ENCODE measurements at places on chromosomes 5 and 9.

DNA sequence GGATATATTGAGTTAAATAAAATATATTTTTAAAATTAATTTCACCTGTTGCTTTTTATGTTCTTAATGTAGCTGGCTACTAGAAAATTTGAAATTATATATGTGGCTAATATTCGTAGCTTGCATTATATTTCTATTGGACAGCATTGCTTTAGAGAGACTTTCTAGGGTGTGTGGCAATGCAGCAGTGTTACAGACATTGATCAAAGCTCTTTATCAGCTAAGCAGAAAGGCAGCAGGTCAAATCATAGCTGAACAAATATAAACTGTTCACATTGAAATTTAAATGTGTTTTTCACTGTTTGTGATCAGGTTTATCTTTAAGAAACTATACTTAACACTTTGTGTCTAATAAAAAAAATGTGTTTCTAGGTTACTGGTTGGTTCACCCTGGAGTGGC lies 52.6 kb downstream of the ITGA2 start:
- no peak for DNase-seq

- peak; percentile 47 for DNase-seq
These were observed 931 bp downstream of the FAM219A start for GRCh38 chr9:34457266-34458012.

DNA sequence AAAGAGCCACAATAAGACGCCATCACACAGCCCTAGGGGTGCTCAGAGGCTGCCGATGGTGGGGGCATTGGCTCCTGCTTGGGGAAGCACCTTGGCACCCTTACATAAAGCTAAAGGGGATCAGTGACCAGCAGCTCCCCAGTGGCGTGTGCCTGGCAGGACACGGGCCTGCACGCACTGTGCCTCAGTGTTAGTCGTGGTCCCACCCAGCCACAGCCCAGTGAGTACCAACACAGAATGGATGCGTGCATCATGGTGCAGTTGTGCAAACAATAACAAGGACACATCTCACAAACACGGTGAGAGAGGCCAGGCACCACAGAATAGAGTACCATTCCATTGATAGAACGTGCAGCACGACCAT lies 103.2 kb downstream of the WNK2 start:
- DNase-seq, result no peak

GRCh38 chr5:93607367-93608258 lies 24.6 kb downstream of the NR2F1 start:
- peak; percentile 83 for DNase-seq

- DNase-seq, result no peak
These were observed 6.1 kb downstream of the MAML1 start for GRCh38 chr5:179738742-179739141.

GRCh38 chr5:76427206-76428140 lies 24.4 kb downstream of the IQGAP2 start:
- DNase-seq, result no peak

DNA sequence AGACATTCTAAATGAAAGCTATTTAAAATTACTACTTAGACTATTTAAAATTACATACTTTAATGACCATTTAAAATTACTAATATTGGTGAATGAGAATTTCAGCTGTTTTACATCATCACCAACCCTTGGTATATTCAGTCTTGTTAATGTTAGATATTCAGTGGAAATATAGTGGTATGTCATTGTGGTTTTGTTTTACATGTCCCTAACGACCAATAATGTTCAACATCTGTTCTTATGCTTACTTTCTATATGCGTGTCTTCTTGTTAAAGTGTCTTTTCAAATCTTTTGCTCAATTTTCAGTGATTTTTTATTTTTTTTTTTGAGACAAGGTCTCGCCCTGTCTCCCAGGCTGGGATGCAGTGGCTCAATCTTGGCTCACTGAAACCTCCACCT lies 279.3 kb upstream of the TARS1 start:
- DNase-seq, result no peak

- no peak for DNase-seq
These were observed 27.2 kb downstream of the ABL1 start for GRCh38 chr9:130862217-130862616.

DNA sequence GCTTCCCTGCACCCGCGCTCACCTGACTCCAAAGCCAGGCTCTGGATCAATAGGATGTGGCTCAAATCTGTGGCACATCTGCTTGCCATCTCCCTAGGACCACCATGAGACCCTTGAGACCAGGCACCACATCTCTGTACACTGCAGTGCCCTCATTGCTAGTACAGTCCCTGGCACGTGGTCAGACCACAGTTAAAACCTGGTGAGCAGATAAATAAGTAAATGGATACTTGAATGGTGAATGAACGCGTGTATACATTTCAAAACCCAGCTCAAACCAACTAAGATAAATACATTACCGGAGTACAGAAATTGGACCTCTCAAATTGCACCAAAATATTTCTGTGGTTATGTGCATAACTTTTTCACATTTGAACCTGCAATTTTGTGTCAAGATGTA lies 221.2 kb upstream of the IRX4 start:
- no peak for DNase-seq

DNA sequence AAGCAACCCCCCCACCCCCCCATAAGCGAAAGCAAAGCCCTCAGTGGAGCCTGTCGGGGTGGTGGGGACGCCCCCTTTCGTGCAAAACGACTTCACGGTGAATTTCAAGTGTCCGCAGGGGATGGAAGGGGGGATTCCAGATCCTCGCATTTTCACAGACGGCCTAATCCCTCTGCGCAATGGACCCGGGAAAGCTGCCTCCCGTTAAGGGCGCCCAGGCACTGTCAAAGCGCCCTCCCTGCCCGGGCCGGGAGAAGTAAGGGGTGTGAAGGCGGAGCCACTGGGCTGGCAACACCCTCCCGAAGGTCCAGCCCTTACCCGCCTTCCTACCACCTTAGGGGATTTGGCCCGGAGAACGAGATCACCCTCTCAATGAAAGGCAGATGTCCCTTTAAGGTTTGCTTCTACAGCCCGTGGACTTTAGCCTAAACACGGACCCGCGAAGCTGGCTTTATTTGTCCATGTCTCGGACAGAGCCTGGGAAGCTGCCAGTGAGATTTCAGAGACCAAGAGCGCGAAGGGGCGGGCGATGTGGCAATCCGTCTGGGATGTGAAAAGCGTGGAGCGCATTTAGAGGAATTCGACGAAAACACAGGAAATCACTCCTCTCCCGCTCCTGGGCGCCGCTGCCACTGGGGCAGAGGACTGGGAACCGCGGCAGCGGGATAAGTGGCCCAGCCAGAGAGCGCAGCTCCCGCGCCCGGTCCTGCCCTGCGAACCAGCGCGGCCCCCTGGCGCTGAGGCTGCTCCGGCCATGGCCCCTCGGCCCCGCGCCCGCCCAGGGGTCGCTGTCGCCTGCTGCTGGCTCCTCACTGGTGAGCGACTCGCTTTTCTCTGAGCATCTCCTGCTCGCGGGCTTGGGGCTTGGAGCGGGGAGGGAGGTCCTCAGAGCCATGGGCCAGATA lies at the start of the genes ITGA1 and PELO:
Gene ITGA1 (plus strand): TSS at position 317 of the 905 bp plus-strand sequence. CDS start 438 bp downstream, at position 755.
Gene PELO (plus strand): TSS at position 317 of the 905 bp plus-strand sequence. CDS start 12,479 bp downstream, outside the sequence.
- DNase-seq, result peak; percentile 93

DNA sequence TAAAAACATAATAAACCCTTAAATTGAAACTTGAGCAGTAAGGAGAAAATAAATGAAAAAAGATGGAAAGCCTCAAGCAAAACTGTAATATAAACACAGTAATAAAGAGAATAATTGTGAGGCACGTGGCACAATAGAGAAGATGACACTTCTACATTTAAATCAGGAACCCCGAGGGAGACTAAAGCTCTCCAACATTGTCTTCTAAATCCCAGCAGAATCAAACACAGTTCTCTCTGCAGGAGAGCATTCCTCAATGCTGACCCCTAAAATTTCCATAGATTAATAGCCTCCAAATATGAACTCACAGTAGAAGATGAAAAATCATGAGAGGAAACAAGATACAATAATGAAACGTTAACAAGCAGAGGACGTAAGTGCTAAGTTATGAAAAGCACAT lies 721.2 kb upstream of the COX7C start:
- DNase-seq, result no peak

- no peak for DNase-seq
These were observed 8.3 kb downstream of the ITGA2 start for GRCh38 chr5:52997424-52997823.

DNA sequence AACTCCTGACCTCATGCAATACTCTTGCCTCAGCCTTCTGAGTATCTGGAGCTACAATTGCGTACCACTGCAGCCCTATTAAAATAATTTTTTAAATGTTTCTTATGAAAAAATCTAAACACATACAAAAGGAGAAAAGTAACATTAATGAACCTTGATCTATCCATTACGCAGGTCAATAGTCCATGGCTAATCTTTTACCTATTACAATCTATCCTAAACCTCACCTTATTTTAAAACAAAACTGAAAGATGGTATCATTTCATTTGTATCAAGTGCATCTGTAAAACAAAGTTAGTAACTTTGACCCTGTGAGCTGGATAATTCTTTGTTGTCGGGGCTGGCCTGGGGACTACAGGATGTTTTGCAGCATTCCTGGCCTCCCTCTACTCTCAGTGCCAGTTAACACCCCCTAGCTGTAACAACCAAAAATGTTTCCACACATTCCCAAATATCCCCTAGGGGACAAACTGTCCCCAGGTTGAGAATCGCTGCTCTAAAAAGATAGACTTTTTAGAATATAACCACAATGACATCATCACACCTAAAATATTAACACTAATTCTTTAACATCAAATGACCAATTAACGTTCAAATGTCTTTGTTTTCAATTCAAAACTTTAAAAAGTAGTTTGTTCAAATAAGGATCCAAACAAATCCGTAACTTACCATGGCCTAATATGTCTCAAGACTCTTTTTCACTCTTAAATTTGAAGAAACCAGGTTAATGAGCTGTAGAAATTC lies 54.8 kb downstream of the RNF38 start:
- DNase-seq, result no peak

GRCh38 chr5:91381774-91382359 lies 1.2 kb downstream of the ARRDC3 start:
- DNase-seq, result peak; percentile 70

- no peak for DNase-seq
These were observed 113.4 kb downstream of the CMYA5 start for GRCh38 chr5:79803007-79803406.

- DNase-seq, result no peak
These were observed 47.1 kb downstream of the MAT2B start for GRCh38 chr5:163552536-163552935.

GRCh38 chr9:86626802-86627201 lies 272.6 kb upstream of the TUT7 start:
- DNase-seq, result no peak

GRCh38 chr5:149740341-149740740 lies 10.2 kb downstream of the PPARGC1B start:
- no peak for DNase-seq

DNA sequence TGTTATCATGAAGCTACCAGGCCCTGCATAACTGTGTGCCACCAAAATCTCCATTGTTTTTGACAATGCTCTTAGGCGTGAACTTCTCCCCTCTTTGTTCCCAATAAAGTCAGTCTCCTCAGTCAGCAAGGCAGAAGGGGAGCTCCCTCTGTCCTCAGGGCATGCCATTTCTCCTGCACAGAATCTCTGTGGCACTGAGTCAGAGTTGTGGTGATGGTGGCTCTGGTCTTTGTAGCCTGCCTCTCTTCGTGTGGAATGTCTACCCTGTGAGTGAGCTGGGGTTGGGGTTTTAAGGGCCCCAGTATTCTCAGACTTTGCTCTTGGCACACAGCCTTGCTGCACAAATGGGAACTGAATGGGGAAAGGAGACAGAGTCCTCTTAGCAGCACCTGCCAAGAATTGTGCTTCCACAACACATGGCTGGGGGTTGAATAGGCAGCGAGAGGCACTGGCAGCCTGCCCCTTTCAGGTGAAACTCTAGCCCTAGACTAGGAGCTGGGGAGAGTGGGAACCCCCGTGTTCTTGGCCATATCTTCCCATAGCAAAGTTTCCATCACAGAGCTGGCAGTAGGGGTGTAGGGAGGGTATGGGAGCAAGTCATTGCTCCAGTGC lies 146.6 kb downstream of the SH3GL2 start:
- DNase-seq, result no peak

- peak; percentile 79 for DNase-seq
These were observed 18.4 kb downstream of the LSM11 start for GRCh38 chr5:157761690-157762621.
